ENCODE measurements at places on chromosomes 2 and 18. TPM values are rescaled to one million over a fixed set of nuclear protein-coding genes. Genes with fewer than 3 reads are reported as not detected.

Gene MOCOS
- 1.7 TPM for total RNA-seq

Gene IHH
- not detected for total RNA-seq

Gene REG3G
- total RNA-seq: not detected

Gene POTEF
- not detected for total RNA-seq

Gene NOL4
- not detected for total RNA-seq

Gene EVX2
- total RNA-seq: not detected

Gene LOXHD1
- total RNA-seq: not detected

Gene POTEJ
- total RNA-seq: not detected

Gene CFC1B
- not detected for total RNA-seq

Gene WDR75
- 46.6 TPM for total RNA-seq

Gene HOXD12
- not detected for total RNA-seq

Gene GRB14
- total RNA-seq: not detected

Gene SIX2
- not detected for total RNA-seq

Gene TSPYL6
- not detected for total RNA-seq

Gene CYRIA
- 3.0 TPM for total RNA-seq

Gene KIF3C
- total RNA-seq: 13.1 TPM

Gene TMEM37
- 4.1 TPM for total RNA-seq

Gene IL36A
- total RNA-seq: not detected

Gene CYS1
- not detected for total RNA-seq

Gene CHST9
- not detected for total RNA-seq

Measured in myometrial cell (primary cell).